NCI-H1694 treated with DMSO at 0.1 percent for 48 hours (cell line): ENCODE measurements at places on chromosomes 7 and 10.

DNA sequence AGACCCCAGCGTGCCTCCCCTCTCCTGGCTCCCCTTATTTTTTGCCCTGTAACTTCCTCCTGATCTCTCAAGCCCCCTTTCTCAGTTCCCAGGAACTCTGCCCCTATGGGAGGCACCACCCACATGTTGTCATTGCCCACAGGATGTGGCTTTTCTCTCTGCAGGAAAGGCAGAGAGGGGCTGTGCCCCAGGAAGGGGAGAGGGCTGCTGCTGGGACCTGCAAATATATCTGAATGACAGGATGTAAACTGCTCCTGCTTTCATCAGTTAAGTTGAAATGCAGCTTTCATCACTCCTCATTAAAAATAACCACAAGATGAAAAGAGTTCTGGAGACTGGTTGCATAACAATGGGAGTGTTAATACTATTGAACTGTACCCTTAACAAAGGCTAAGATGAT, 103.3 kb downstream of the CLEC2L start:
- DNase-seq = no peak

DNA sequence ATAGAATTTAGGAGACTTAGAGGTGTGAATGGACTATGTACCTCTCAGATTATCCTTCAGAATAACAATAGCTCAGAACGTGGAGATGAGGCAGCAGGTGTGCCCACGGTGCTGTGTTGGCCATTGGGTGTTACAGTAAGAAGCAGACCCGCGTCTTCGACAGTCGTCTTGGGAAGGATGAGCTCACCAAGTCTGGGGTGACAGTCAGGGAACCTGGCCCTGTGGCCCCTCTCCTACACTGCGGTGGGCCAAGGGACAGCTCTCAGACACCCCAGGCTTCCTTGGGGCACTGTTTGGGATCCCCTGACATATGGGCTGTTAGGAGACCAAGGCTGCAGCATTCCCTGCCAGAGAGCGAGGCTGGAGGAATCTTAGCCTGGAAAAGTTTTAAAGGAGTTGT, 88.5 kb downstream of the ACTR3B start:
- no peak for DNase-seq

DNA sequence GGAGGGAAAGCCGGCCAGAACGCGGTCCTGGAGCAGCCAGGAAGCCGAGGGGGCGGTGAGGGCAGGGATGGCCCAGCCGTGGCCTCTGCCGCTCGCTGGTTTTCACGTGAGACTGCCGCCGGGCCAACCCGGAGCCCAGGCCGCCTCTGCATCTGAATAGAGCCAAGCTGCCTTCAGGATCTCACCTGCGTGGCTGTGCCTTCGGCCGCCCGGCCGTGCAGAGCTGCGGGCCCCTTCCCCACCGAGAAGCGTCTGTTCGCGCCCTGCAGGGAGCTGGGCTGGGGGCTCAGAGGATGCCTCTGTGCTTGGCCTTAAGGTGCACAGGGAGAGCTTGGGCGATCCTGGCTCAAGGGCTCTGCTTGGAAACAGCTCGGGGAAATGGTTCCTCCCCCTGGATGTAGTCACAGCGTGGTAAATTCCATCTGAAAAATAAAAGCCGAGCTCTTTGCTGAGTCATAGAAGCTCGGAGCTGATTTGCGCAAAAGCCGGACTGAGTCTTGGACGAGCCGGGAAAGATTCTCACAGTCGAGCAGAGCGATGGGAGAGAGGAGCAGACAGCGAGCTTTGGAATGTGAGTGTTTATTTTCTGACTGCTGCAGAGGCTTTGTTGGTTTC, at the start of gene JAKMIP3:
JAKMIP3 (plus strand) TSS at position 456 of the 615 bp plus-strand sequence. CDS start 38,863 bp downstream, outside the sequence.
- no peak for DNase-seq

DNA sequence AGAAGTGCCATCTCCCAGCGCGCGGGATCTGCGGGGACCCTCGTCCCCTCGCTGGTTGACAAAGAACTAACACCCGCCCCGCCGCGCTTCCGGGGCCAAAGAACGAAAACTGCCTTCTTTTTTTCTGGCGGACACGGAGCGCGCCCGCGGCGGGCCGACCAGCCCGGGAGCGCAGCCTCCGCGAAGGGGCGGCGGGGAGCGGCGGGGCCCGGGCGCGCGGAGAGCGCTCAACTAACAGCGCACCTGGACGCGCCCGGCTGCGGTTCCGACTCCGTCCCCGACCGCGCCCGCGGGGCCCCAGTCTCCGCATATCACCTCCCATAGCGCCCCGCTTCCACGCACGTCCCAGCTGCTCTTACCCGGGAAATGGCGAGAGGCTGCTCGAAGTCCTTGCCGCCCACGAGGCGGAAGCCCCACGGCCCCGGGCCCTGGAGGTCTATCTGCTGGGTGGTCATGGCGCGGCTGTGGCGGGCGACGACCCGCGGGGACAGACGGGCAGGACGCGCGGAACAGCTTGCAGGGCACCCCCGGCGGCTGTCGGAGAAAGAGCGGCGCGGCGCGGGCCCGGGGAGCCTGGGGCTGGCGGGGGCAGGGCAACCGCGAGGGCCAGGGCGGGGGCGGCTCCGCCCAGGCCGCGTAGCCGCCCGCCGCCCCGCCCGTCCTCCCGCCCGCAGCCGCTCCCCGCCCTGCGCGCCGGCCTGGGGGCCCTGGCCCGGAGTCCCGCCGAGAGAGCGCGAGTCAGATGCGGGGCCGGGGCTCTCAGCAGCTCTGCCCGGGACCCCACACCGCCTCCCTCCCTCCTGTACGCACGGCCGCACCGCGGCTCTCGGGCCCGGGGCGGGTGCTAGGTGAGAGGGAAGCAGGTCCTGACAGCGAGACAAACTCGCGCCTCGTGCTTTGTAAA, at the start of gene PDLIM1:
PDLIM1 (minus strand) TSS at position 543 of the 904 bp plus-strand sequence; CDS start at position 455, 88 bp downstream.
- DNase-seq = no peak

DNA sequence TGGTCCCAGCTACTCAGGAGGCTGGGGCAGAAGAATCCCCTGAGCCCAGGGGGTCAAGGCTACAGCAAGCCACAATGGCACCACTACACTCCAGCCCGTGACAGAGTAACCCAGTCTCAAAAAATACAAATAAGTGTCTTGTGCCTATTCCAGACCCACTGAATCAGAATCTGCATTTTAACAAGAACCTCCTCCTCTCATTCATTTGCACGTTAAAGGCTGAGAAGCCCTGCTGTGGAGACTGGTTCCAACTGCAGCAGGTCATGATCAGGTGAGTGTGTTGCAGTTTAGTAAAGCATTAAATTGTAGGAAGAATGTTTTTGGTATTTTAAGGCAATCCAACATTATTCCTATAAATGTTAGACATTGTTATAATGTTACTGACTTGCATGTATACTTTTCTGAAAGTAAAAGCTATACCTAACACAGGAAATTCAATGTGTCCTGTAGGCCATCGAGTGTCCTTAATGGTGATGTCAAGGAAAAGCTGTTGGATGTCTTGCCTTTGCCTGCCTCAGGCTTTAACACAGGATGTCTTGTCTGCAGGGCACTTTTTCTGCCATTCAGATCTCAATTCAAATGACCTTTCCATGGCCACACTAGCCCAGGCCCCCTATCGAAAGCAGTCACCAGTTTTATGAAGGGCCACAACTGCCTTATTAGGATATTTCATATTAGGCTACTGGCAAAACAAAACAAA, 30.4 kb downstream of the MKRN1 start:
- no peak for DNase-seq

DNA sequence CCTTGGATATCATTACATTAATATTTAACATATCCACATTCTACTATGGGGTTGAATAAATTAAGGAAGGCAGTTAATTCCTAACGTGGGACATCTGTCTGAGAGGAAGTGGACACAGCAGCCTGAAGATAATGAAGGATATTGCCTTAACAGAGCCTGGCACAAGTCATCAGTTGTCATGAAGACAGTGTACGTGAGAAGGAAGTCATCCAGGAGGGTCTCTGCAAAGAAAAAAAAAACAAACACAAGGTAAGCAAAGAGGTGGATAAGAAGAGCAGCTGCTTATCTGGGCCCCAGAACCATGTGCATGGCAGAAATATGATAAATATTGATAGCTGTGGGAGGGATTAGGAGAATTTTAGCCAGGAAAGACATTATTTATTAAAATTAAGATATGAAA, 190.0 kb downstream of the RAPGEF5 start:
- DNase-seq = no peak

DNA sequence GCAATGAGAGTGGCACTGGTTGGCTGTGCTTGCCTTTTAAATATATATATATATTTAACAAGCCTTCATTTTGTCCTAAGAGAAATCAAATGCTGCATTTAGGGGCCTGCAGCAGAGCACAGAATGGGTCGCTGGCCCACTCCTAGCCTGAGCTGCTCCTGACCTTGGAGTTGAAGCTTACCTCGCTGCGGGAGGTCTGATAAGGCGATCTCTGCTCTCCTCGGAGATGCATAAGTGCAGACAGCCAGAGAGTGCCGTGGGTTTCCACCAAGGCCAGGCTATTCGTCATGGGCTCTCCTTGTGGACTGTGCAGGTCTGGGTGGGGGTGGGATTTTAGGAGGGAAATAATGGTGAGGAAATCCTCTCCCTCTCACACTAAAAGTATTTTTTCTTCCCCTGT, 99.5 kb upstream of the IKZF1 start:
- DNase-seq = no peak

DNA sequence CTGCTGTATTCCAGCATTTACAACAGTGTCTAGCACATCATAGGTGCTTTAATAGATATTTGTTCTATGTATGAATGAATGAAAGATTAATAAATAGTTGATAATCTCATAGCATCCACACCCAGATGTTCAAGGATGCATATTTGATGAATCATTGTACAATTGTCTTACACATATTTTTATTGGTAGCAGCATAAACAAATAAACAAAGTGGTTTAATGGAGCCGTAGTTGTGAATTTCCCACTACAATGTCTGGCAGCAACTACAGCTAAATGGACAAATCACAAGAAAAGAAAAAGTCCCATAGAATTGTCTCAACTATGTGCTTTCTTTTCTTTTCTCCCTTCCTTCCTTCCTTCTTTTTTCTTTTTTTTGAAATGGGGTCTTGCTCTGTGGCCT, 150.8 kb downstream of the NRP1 start:
- no peak for DNase-seq

DNA sequence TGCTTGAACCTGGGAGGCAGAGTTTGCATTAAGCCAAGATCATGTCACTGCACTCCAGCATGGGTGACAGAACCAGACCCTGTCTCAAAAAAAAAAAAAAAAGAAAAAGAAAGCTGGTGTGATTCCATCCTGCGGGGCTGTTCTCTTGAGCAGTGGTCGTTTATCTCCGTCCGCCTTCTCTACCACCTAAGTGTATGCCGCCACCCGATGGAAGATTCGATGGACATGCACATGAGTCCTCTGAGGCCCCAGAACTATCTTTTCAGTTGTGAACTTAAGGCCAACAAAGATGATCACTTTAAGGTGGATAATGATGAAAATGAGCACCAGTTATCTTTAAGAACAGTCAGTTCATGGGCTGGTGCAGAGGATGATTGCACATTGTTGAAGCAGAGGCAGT, 65.7 kb downstream of the ABRAXAS2 start:
- no peak for DNase-seq

DNA sequence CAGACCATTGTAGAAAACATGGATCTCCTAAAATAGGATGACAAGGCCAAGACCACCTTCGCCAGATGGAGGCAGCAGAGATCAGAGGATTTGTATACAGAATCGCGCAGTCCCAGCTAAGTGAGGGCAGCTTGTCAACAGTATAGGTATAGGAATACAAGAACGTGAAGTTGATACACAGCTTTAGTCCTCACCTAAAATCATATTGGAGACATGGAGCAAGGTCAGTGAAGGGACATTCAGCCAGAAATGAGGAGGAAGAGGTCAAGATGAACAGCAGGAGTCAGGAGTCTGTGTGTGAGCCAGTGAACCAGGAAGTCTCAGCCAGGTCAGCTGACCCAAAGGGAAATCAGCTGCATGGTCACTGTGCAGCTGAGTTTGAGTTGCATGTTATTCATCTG, 263.4 kb upstream of the PRKCQ start:
- DNase-seq = no peak

DNA sequence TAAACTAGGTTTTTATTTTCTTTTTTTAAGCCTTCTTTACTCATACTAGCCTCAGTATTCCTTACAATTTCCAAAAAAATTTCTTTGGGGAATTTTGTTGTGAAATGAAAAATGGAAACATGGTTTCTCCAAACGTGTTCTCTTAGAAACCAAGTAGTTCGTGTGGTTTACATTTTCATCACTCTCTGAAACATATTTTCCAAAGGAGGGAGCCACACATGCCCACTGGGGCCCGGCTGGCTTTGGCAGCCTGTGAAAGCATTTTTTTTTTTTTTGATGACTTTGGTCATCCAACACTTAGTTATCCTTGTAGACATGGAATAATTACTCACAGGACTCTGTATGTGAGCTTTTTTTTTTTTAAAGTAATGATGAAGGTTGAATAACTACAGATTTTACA, 169.6 kb downstream of the C7orf25 start:
- no peak for DNase-seq

DNA sequence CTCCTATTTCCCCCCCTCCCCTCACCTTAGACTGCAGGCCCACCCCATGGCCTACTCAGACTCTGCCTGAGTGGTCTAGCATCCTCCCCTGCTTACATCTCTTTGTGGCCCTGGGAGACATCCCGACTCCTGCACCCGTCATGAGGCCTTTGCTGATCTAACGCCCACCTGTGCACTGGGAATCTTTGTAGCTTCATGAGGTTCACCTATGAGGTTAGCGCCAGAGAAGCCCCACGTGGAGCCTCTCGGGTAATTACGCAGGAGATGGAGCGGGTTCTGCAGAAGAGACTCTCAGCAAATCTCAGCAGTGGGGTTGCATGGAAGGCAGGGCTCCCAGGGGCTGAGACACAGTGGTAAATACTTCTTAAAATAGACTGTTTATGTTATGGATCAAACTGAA, 43.5 kb upstream of the HSPA12A start:
- no peak for DNase-seq

DNA sequence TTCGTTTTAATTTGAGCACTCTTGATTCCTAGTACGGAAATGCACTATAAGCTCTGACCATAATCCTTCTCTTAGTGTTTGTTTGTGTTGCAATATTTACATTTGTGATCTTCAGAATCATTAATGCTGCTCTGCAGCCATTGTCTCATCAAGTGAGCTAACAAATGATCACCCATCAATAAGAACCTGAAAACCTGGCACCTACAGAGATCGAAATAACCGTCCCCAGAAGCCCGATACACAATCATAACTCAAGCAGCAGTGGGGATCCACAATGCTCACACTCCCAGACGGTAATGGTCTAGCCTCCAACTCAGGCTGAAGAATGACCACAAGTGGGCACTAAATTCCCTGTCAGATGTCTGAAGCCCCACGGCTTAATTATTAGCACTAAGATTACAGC, 156.0 kb upstream of the NFE2L3 start:
- no peak for DNase-seq

- no peak for DNase-seq
Measured at GRCh38 chr10:27660268-27660667, 85.4 kb downstream of the MKX start.

GRCh38 chr10:95538412-95538811, 22.8 kb downstream of the SORBS1 start:
- DNase-seq = no peak

- DNase-seq = no peak
Measured at GRCh38 chr10:125926247-125926646, 29.9 kb downstream of the FANK1 start.

GRCh38 chr10:30818854-30819253, 189.3 kb upstream of the LYZL2 start:
- DNase-seq = no peak
